ENCODE measurements at places on chromosomes 11 and 22.

- DNase-seq = peak; percentile 94
Observed at GRCh38 chr11:33692013-33692504, 8.6 kb downstream of the C11orf91 start.

DNA sequence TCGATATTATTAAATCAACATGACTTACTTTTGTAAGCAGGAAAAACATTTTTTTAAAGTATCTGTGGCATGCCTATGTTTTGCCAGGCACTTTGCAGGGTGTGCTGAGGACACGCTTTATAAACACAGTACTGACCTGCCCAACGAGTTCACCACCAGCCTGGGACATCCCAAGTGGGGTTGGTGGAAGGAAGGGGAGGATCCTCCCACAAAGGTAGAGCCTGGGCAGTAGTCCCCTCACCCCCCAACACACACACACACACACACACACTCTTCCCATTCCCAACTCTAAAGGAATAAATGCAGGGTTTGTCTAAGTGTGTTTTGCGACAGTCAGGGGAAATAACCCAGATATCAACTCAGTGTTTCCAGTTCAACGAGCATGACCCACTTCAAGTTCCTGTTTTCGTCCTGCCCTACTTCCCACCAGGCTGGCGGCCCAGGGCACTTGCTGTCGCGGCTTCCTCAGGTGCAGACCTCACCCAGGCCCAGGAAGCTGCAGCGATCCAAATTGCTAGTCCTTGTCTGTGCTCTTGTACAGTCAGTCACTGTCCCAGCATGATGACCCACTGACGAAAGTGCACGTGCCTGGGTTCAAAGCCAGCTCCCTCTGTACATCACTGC is 3.1 kb downstream of the CERK start:
- peak; percentile 37 for DNase-seq

GRCh38 chr11:76653012-76653673 is 17.4 kb downstream of the LRRC32 start:
- no peak for DNase-seq

- no peak for DNase-seq
Observed at GRCh38 chr11:33668468-33668825, 32.2 kb downstream of the C11orf91 start.

- DNase-seq = peak; percentile 80
Observed at GRCh38 chr11:12137005-12137690, 26.8 kb downstream of the MICAL2 start.

DNA sequence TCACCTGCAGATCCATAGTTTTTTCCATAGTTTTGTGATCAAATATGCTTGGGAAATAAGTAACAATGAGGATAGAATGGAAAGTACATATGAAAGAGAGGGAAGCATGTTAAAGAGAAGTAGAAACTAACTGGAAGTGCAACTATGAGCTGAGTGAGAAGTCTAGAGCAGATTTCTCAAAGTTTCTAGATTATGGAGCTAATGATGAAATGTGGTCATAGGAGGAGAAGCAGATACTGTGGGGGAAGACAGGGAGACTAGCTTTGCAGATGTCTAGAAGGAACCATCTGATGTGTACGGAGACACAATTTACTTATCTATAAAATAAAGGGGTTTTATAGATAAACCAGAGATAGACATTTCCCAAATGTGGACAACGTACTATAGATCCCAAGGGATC is 37.1 kb downstream of the RELT start:
- peak; percentile 67 for DNase-seq

DNA sequence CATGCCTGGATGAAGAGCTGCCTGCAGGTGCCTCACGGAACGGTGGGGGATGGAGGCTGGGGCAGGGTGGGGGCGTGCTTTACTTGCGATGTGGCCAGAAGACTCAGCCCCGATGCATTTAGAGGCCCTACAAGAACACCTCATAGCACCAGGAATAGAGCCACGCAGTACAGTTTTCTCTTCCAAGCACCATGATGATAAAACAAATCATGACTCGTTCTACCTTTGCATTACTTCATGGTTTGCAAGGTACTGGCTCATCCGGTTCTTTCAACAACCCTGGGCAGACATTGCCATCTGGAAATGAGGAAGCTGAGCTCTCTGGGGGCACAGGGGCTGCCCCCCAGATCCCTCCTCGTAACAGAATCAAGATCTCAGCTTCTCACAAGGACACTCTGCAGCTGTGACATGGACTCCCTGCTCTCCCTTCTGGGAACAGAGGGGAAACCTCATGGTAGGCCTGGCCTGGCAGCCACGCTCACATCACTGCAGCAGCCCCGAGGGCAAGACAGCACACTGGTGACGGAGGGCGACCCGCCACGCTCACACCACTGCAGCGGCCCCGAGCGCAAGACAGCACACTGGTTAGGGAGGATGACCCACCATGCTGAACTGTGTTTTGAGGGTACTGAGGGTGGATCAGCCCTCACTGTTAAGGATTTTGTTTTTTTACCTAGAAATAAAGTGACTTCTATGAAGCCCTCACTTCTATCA is 46.9 kb downstream of the PHF21B start:
- no peak for DNase-seq

DNA sequence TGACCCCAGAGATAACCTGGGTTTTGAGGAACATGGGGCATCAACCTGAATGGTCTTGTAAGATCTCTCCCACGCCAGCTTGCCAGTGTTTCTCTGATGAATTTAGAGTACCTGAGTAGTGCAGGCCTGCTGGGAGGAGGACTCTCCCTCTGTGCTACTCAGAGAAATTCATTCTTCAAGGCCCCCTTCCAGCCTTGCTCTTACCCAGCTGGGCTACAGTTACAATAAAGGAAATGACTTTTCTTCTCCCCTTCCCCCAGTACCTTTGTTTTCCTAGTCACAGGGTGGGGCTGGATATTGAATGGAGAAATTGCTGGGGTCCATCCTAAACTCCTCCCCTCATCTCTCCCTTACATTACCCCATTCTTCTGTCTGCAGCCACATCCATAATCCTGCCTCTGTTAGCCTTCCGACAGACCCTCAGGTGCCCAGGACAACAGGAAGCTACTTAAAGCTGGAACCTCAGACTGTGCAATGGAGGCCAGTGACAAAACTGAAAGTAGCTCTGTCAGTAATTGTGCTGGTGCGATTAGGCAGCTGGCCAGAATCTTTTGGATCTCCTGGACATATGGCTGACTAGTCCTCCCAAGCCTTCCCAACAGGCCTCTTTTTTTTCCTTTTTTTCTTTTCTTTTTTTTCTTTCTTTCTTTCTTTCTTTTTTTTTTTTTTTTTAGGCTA is 17.4 kb downstream of the LIMK2 start:
- DNase-seq = no peak

DNA sequence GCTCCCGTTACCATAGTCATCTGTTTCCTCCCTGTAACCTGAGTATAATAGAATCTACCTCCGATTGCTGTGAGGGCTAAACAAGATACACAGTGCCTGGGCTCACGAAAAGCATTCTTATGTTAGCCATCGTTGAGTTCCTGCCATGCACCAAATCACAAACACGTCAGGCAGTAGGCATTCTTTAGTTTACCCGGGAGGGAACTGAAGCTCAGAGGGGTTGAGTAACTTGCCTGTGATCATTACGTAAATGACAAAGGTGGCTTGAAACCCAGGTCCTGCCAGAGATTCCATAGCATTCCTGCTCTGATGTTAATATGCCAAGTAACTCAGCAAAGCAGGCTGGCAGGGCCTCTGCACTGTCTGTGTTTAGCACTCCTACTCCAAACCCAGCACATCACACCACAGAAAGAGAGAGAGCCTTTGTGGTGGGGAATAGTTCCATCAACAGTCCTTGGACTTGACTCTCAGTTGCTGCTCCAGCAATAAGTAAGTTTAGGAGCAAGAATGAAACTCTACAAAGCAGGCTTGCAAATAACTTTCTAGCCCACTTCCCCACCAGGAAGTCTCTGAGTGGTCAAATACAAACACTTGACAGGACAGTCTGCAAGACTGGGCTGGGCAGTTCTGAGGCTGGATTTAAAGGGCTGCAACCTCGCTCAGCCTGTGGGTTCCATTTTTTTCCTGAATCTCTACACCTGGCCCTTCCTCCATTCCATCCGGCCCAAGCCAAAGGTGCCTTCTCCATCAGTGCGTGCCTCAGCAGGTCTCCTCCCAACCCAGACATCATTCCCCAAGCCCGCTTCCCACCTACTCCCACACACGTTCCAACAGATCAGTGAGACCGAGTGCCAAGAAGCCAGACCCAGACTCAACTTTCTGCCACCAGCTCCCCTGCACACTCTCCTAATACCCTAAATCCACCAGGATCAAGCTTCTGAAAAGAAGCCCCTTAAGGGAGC is 1.1 kb downstream of the SCN2B start:
- DNase-seq = peak; percentile 69

DNA sequence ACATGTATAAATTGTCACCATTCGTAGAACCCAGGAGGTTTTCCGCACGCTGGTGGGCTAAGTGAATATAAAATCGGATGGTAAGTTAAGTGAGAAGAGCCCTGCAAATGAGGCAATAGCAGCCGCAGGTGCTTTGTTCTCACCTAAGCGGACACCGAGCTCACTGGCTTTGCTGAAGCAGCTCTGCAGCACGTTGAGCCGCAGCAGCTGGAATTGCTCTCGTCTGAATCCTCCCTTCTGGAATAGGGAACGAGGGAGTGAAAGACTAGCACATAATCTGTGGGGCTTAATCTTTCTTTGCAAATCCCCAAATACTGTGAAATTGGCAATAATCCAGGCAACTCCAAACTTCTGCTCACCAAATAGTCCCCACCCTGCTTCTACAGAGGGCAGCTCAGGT is 488.1 kb downstream of the NTM start:
- no peak for DNase-seq

DNA sequence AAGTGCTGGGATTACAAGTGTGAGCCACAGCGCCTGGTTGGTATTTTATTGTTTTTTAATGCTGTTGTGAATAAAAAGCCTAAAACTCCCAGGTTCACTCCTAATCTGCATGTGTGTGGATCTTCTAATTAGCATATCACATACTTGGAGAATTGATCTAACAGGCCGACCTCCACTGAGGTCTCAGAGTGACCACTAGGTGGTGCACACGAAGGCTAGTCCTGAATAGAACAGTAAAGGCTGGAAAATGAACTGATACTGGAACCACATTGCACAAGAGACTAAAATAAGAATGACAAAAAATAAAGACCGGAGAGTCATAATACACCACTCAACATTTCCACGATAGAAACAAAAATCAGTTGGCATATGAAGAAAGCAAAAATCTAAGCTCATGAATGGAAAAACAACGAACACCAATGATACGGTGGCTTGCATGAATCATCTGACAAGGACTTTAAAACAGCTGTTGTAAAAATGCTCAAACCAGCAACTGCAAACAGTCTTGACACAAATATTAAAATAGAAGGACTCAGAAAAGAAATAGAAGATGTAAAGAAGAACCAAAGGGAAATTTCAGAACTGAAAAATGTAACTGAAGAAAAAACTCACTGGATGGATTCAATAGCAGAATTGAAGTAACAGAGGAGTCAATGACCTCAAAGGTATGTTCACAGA is 19.2 kb downstream of the PIM3 start:
- no peak for DNase-seq

GRCh38 chr11:109914038-109914437 is 179.2 kb upstream of the ZC3H12C start:
- DNase-seq = no peak

DNA sequence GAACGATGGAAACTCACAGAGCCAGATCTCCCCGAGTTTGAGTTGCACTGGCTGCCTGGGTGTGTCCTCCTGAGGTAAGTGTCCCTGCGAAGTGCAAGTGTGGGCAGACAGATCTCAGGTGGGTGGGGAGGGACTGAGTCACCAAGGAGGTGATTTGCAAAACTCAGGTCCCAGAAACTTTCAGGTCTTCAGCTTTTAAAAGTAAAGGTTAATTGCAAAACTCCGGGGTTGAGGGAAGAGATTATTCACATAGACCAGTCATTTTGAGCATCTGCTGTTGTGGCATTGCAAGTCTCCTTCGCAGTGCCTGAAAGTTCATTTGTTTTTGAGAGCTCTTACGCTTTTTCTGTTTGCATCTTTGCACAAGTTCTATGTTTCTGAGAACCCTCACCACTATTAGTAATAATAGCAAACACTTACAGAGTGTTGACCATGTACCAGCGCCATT is 7.1 kb downstream of the CD44 start:
- DNase-seq = no peak

- no peak for DNase-seq
Observed at GRCh38 chr11:111000400-111001080, 245.0 kb upstream of the POU2AF2 start.

GRCh38 chr11:84193706-84194105 is 907.5 kb upstream of the CCDC90B start:
- DNase-seq = no peak

DNA sequence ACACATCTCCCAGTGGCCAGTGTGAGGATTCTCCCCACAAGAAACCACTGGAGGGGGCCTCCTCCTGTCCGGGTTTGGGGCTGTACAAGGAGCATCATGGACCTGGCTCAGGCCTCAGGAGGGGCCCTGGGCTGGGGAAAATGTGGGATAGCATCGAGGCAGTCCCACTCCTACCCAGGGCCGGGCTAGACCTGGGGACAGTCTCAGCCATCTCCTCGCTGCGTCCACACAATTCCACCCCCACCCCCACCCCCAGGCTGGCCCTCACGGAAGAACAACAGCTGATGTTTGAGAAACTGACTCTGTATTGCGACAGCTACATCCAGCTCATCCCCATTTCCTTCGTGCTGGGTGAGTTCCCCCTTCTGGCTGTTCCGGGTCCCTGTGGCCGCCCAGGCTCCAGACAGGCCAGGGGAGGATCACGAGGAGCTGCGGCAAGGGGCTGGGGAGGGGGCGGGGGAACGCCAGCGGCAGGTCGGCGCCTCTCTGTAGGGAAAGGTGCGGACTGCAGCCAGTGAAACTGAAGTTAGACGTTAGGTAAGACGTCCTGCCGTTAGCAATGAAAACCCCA is 4.8 kb downstream of the BEST1 start:
- peak; percentile 73 for DNase-seq

GRCh38 chr22:44193535-44193891 is 12.8 kb downstream of the PARVG start:
- no peak for DNase-seq

DNA sequence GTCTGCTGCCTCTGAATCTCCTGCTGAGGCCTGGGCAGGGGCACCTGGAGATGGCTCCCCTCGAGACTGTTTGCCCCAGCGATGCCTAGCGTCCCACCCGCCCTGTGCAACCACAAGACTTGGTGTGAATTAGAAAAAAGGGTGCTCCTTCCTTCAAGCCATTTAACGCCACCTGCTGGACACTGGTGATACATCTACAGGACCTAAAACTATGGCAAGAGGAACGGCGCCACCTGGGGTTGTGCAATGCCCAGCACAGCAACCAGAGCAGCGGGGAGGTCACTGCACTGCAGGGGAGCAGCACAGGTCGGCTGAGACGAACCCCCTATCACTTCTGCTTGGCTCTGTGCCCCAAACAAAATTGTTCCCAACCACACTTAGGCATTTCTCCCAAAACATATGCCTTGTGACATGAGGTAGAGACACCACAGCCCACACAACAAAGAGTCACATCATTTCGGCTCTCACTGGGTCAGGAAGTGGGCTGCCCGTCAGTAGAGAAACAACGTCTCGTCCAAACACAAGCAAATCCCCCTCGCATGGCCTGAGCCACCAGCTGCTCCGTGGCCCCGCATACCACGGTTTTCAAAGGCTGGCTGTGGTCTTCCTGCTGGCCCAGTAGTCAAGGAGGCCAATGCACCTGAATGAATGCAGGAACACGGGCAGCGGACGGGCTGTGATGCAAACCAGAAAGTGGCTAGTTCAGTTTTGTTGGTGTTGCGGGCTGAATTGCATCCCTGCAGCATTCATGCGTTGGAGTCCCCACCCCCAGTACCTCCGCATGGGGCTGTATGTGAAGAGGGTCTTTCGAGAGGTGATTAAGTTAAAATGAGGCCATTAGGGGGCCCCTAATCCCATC is 171.9 kb downstream of the SHANK2 start:
- DNase-seq = peak; percentile 73

- DNase-seq = no peak
Observed at GRCh38 chr11:79375818-79376550, 64.8 kb downstream of the TENM4 start.
